ENCODE measurements at places on chromosomes 2 and 18. TPM values are rescaled to one million over a fixed set of nuclear protein-coding genes. Genes with fewer than 3 reads are reported as not detected.

GPAT2 gene
- total RNA-seq = 2.0 TPM

LYG1 gene
- total RNA-seq = not detected

ABCG8 gene
- total RNA-seq = not detected

DAW1 gene
- total RNA-seq = 1.5 TPM

DNA sequence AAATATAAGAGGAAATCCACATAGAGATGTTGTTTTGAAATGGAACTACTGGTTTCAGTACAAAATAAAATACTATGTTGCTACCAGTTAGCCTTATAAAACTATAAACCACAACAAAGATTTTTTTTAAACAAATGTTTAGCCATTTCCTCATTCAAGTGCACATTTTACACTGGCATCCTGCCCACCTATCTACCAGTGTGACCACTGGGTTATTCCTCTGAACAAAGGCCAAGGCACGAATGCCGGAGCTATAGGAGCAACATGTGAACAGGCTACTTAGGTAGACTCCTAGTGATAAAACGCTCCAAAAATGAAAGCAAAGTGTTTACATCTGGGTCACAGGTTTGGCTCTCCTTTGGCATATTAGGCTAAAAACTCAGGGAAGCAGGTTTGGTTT is 31.8 kb upstream of the SULT1C4 start:
- DNase-seq = peak; percentile 38

DNA sequence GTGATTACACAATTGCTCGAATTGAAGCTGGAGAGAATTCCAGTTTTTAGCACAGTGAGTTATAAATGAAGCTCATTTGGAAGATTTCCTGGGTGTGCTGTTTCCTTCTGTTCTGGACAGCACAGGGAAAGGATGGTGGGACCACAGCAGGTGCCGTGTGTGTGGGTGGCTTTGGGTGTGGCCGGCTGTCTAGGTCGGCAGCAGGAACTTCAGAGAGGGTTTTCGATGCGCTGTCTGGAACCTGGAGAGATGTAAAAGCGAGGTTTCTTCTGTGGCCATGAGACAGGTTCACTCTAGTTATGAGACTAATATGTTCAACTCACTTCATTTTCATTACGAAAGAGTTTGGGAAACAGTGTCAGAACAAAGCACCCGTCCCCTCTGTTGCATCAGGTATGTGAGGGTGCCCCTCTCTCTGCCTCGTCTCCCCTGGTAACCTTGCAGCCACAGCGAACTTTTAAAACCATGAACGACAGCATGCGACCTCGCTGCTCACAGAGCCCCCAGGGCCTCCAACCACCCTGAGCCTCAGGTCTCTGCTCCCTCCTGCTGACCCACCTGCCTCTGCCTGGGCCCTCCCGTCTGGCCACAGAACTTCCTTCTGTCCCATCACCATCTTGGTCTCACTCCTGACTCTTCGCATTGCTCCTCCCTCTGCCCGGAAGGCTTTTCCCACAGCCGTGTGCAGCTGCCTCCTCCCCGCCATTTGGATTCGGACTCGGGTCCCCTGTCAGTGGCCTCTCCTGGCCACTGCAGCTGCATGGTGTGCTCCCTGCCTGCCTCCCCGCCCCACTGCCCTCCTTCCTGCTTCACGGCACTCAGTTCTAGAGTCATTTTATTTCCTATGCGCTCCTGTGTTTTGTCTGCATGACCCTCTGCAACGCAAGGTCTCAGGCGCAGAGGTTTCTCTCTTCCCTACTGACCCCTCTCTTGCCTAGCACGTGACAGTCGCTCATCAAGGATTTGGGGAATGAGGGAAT is 151.2 kb downstream of the NDUFA10 start:
- no peak for DNase-seq

DNA sequence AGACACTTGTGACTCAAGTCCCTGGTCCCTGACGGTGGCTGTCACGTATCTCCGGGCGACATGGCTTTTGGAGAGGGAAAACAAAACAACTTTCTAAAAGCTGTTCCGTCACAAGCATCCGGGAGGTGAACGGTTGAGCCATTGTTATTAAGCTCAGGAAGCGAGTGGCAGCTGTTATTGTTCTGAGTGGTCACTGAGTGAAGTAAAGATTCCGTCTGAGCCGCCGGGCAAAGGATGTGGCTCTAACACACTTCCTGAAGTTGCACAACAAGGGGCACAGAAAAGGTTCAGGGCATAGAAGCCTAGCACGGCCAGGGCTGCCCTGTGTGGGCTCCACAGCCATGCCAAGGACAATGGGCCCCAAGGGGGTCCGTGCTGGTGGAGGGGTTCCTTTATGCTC is 24.3 kb downstream of the INPP5D start:
- no peak for DNase-seq

Data from renal cortical epithelial cell (primary cell).